Posterior cingulate gyrus (tissue), 11 donors: ENCODE measurements at places on chromosomes 7 and 10.

DNA sequence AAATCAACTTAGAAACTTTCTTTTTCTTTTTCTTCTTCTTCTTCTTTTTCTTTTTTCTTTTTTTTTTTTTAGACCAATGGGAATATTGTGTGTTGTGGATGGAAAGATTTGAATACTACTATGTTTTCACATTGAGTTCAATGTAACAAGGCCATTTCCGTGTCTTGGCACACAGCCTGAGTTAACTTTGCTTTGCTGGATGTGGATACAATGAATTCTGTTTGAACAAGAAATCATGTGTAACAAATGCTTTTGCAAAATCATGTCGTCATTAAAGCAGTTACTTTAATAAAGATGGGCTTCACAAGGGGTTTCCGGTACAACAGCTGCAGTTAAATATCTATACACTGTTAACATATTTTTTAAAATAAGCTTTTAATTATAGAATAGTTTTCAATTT, 13.5 kb upstream of the ENTPD1 start:
- no peak for DNase-seq

DNA sequence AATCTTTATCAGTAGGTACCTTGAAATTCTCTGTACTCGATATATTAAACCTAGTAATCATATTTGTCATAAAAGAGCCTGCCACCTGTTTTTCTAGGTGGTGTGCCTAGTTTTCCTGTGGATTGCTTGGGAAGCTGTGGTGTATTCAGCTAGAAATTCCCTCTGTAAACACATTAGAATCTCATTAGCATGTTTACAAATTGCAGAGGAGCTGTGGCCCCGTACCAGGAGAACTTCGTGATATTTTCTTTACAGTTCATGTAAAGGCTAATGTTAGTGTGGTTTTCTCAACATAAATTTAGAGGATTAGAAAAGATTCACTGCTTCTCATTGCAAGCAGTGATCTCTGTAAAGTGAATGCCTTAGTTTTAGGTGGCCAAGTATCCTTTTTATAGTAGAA, 144.7 kb downstream of the CCSER2 start:
- no peak for DNase-seq

- DNase-seq, result no peak
Measured at GRCh38 chr7:26987338-26987737, 108.5 kb downstream of the HOXA1 start.

DNA sequence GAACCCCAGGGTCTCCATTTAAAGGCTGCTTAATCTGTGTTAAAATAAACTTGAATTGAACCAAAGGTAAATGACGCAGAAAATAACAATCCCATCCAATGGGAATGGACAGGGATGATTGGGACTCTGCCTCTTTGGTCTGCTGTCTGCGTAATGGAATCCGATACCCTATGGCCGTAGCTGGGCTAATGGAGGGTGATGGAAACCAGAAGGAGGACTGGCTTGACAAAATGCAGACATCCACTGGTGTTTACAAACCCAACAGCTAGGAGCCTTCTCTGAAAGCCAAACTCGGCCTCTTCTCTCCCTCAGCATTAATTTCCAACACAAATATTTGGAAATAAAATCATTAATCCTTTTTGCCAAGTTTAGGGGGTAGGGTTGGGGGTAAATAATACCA, 162.2 kb upstream of the CHST15 start:
- no peak for DNase-seq

DNA sequence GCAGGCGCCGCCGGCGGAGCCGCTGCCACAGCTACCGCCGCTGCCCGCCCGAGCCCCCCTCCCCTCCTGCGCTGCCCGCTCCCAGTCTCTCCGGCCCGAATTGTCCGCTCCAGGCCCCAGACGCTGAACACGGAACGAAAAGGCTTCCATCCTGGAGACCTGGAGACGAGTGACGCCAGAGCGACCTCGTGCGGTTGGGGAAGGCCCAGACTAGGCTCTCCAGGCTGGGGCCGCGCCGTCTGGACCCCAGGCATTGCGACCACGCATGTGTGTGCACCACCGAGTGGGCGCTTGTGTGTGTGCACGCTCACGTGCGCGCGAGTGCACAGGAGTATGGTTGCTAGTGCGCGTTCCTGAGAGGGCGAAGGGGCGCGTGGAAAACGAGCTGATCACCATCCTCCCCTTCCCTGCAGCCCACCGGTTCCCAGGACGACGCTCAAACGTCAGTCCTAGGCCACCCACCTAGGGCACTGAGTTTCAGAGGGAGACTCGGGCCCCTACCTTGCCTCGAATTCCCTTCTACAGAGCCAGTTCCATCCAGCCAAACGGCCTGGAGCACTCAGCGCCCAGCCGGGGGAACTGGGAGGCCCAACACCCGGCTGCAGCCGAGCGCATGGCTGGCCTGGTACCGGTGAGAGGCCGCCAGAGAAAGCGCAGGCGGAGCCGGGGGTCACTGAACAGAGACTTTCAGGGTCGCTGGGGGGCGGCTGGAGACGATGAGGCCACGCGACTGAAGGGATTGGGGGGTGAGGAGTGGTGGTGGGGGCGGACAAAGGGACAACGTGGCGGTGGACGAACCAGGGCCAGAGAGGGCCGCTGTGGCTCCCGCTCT, 11.6 kb downstream of the LBX1 start:
- DNase-seq, result no peak

DNA sequence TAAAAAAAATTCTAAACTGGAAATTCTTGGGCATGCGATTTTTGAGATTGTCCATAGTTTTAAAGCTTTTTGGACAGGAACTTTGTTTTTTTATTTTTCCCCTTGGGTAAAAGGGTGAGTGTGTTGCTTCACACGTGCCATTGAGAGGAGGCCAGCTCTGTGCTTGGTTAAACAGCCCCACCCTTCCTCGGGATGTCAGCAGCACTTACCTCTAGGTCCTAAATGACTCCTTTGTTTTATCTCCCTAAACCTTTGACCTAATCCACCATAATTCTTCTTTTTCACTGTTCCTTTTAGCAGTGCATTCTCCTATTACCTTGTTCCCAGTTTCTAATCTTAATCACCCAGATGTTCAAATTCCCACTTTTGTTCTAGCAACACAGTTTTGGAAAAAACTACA, 83.5 kb downstream of the SEMA3D start:
- DNase-seq, result no peak

DNA sequence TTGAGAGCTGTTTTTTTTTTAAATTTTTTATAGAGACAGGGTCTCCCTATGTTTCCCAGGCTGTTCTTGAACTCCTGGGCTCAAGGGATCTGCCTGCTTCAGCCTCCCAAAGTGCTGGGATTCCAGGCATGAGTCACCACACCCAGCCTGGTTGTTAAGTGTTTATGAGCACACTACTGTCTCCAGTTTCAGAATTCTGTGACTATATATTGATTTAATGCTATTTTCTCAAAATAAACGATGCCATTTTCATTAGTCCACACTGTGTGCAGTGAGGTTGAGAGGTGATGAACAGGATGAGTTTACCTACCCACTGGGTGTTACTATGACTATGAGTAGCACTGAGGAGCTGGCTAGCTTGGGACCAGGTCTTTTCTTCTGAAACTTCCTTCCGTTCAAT, 110.9 kb upstream of the FAM180A start:
- DNase-seq, result no peak

DNA sequence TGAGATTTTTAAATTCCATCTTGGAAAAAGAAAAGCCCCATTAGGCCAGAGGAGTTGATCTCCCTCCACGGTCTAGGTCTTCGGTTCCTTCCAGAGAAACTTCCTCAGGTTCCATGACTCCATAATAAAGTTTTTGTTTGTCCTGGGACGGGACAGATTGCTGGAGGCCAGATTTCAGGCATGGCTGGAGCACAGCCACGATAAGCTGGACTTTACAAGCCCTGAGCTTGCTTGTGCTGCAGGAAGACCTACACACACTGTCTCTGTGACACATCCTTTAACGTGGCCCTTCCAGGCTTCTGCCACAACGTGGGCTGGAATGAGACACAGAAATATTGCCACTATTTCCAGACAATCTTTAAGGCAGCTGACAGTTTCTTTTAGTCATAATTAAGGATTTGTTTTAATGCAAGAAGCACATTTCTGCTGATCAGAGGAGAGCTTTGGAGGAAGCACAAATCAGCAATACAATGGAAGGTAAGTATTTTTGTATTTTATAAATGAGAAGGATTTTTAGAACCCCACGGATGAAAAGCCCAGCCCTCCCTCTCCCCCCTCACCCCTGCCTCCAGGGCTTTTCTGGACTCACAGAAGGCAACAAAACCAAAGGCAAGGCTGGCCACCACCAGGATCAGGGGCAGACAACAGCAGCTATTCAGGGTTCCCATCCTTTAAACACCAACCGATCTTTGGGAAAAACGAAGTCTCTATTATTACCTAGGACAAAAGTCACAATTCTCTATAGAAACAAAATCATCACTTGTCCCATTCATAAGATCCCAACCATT, 6.5 kb downstream of the CTBP2 start:
- no peak for DNase-seq

DNA sequence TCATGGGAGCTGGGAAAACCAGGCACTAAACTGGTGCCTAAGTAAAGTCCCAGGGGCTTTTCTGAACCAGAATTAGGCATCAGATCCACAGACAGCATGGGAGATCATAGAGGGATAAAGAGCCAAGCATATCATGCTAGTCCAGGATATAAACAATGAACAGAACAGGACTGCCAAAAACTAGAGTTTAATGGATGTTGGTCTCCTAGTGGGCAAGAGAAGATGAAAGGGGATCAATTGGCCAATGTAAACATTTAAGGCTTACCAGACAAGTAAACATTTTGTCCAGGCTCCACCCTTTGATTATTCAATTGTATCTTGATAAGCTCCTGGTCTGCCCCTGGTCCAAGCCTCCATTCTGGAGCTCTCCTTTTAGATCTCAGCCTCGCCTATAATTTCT, 18.9 kb downstream of the MACC1 start:
- no peak for DNase-seq

DNA sequence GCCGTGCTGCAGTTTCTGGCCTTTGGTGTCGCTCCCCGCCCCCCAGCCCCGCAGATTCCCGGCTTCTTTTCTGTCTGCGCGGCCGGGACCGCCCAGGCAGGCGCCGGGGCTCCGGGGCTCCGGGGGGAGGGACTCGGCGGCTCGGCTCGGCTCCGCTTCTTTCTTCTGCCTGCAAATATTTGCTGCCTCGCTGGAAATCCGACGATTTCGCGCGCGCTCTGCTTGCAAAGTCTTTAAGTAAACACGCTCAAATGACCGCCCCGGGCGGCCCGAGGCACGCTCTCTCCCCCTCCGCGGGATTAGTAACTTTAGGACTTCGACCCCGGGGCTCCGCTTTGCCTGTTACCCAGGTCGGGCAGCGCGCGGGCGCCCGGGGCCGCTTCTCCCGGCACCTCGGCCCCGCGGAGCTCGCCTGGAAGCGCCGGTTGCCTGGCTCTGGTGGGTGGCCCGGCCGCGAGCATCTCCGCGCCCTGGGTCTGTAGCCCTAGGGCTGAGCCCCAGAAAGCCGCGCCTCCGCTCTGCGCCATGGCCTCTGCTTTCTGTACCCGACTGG, 3.9 kb upstream of the GATA3 start:
- DNase-seq, result no peak

GRCh38 chr10:117257721-117258120, 16.8 kb downstream of the SLC18A2 start:
- no peak for DNase-seq

DNA sequence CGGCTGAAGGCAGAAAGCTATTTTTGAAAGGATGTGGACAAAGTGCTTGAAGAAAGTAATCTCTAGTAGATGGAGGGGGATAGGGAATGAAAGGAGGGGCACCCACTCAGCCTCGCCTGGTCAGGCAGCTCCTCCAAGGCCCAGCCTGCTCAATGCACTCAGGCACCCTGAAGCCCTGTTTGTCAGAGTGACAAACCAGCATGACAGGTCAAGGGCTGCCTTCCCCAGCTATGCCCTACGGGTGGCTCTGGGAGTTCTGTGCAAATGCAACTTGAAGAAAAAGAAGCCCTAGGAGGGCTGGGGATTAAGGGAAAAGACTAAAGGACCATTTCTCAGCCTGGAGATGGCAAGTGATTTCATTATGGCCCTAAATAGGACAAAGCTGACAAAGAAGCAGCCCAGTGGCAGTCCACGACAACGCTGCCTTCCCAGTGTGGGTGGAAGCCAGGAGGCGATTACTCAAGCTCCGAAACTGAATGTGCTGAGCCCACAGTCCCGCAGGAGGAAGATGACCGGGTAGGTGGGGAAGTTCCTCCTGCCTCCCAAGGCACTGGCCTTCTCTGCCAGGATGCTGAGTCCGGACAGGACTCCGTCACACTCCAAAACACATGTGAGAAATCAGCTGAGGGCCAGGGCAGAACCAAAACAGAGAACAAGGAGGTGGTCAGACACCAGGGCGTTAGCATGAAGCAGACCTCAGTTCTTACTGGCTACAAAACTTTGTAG, 16.3 kb downstream of the LIPA start:
- peak; percentile 59 for DNase-seq

GRCh38 chr7:28016297-28016696, 164.3 kb downstream of the JAZF1 start:
- no peak for DNase-seq

DNA sequence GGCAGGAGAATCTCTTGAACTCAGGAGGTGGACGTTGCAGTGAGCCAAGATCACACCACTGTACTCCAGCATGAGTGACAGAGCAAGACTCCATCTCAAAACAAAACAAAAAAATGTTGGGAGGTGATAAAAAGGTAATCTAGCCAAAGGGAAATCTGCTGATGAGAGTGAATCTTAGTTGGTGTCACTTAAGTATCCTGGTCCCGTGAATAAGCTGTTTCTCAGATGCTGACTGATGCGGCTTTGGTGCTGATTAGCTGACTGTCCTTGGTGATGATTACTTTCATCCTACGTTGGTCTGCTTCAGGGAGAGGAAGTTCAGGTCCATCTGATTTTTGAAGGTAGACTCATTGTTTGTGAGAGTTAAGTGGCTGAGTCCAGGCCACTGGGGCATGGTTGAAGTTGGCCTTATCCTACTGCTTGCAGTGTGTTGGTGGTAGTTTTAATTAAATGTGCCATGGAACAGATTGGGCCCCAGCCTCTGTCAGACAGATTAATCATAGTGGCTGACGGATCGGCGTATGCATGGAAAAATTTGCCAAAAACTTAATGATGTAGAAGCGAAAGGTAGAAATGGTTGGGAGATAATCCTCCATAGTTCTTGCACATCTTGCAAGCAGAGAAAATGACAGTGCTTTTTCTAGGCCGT, 17.4 kb upstream of the TMEM236 start:
- DNase-seq, result no peak

GRCh38 chr7:135208102-135208793, 3.1 kb downstream of the WDR91 start:
- no peak for DNase-seq
